ENCODE measurements at places on chromosomes 5 and 9. TPM values are rescaled to one million over a fixed set of nuclear protein-coding genes. Genes with fewer than 3 reads are reported as not detected.

DNA sequence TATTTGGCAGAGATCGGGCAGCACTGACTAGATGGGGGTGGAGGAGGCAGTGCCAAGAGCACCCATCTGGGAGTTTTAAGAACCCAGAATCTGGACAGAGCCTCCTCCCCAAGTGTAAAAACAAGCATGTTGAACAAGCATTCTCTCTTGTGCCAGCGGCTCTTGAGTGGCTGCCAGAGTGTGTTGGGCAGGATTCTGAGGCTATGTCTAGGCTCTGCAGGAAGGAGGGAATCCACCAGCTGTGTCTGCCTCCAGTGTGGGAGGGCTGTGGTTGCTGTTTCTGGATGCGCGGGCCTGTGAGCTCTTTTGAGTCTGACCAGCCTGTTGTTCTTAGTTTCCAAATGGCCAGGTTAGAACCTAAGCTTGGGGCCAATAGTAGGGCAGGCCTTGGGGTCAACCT, 39.8 kb downstream of the HMCN2 start:
- no peak overlapping the region for H3K27ac ChIP-seq
- DNase-seq, result peak; percentile 57
- no peak overlapping the region for H3K4me3 ChIP-seq
- no peaks in the 10 kb centered on the region for H3K27me3 ChIP-seq
- H3K36me3 ChIP-seq, result no peaks in the 10 kb centered on the region
- peaks cover 12% of the 10 kb centered on the region for H3K4me1 ChIP-seq

The CDC14B gene
- 69.5 TPM for total RNA-seq

The CCNJL gene
- total RNA-seq, result 9.8 TPM

GRCh38 chr5:112275671-112276070, 143.4 kb downstream of the EPB41L4A start:
- H3K27ac ChIP-seq, result no peak overlapping the region
- H3K4me3 ChIP-seq, result no peak overlapping the region
- H3K4me1 ChIP-seq, result no peaks in the 10 kb centered on the region

GRCh38 chr5:108536321-108536720, 154.4 kb upstream of the FBXL17 start:
- H3K4me3 ChIP-seq, result no peak overlapping the region
- no peaks in the 10 kb centered on the region for H3K36me3 ChIP-seq
- no peak overlapping the region for H3K27ac ChIP-seq

All from thyroid gland (tissue), 4 donors.